ENCODE measurements at places on chromosomes 4 and X.
A peak's percentile ranks its signal among the peaks of the same experiment; 100 is the strongest.

- H3K27me3 ChIP-seq: no peaks in the 10 kb centered on the region
- no peak overlapping the region for H3K4me3 ChIP-seq
- no peak overlapping the region for H3K27ac ChIP-seq
- no peak for DNase-seq
- peaks cover 2% of the 10 kb centered on the region for H3K4me1 ChIP-seq
- no peaks in the 10 kb centered on the region for H3K36me3 ChIP-seq
Measured at GRCh38 chrX:43836435-43837184, 45.6 kb downstream of the MAOB start.

GRCh38 chrX:99857455-99857854 is 552.6 kb downstream of the PCDH19 start:
- no peaks in the 10 kb centered on the region for H3K36me3 ChIP-seq
- no peak for DNase-seq
- H3K27ac ChIP-seq: no peak overlapping the region
- H3K4me1 ChIP-seq: no peaks in the 10 kb centered on the region

GRCh38 chrX:71666240-71667223 is 814 bp upstream of the LOC101059915 start:
- no peak overlapping the region for H3K4me3 ChIP-seq
- no peak overlapping the region for H3K27ac ChIP-seq
- H3K36me3 ChIP-seq: no peaks in the 10 kb centered on the region
- no peak for DNase-seq

- H3K4me1 ChIP-seq: no peaks in the 10 kb centered on the region
- no peak overlapping the region for H3K27ac ChIP-seq
- no peaks in the 10 kb centered on the region for H3K27me3 ChIP-seq
- no peak for DNase-seq
- H3K4me3 ChIP-seq: no peak overlapping the region
Measured at GRCh38 chr4:138110815-138111214, 131.3 kb downstream of the SLC7A11 start.

GRCh38 chrX:45755703-45756102 is 555.0 kb upstream of the DIPK2B start:
- no peaks in the 10 kb centered on the region for H3K27me3 ChIP-seq
- no peak overlapping the region for H3K4me3 ChIP-seq
- no peaks in the 10 kb centered on the region for H3K4me1 ChIP-seq
- no peak for DNase-seq
- no peaks in the 10 kb centered on the region for H3K36me3 ChIP-seq

GRCh38 chrX:36898301-36898700 is 109.9 kb upstream of the FAM47C start:
- no peak overlapping the region for H3K27ac ChIP-seq
- no peaks in the 10 kb centered on the region for H3K36me3 ChIP-seq
- no peak for DNase-seq

DNA sequence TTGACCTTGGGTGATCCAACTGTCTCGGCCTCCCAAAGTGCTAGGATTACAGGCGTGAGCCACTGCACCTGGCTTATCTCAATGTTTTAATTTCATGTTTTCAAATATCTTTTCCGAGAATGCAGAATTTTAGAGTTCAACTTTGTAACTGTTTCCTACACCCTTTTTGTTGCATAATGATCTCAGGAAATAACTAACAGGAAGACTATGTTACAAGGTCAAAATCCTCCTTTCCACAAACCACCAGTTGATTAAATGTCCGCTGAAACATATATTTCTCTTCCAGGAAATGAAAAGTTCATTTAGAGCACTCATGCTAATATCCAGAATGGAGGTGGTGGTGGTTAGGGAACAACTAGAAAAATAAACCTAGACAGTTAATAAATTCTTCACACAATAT is 377.8 kb downstream of the PPP4R3C start:
- no peaks in the 10 kb centered on the region for H3K36me3 ChIP-seq
- DNase-seq: no peak
- H3K4me1 ChIP-seq: no peaks in the 10 kb centered on the region
- H3K27me3 ChIP-seq: no peaks in the 10 kb centered on the region

GRCh38 chr4:21512353-21512752 is 436.2 kb downstream of the KCNIP4 start:
- no peak for DNase-seq
- no peaks in the 10 kb centered on the region for H3K4me1 ChIP-seq
- no peak overlapping the region for H3K4me3 ChIP-seq
- H3K27ac ChIP-seq: no peak overlapping the region
- no peaks in the 10 kb centered on the region for H3K36me3 ChIP-seq
- no peaks in the 10 kb centered on the region for H3K27me3 ChIP-seq

- no peaks in the 10 kb centered on the region for H3K36me3 ChIP-seq
- no peak for DNase-seq
- peak overlapping the region; percentile 57 for H3K4me3 ChIP-seq
- no peaks in the 10 kb centered on the region for H3K27me3 ChIP-seq
Measured at GRCh38 chr4:186137196-186137794, 32.8 kb downstream of the FAM149A start.

DNA sequence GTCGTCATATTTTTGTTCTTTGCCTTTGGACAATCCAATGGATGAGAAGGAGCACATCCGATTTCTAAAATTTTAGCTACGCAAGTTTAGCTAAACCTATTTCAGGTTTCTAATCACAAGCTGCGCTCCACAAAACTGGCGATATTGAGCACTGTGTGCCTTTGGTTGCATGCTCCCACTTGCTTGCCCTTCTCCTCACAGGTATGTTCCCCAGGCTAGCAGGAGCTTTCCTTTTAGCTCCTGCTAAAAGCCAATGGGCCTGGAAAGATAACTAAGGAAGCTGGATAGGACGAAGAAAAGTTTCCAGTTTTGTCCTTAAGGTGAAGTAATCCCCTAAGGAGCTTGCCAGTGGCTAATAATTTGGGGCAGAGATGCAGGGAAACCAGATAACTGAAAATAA is 975.2 kb downstream of the FSTL5 start:
- no peak for DNase-seq
- no peak overlapping the region for H3K27ac ChIP-seq
- H3K36me3 ChIP-seq: no peaks in the 10 kb centered on the region

GRCh38 chrX:127943571-127943970 is 108.6 kb downstream of the ACTRT1 start:
- H3K4me1 ChIP-seq: no peaks in the 10 kb centered on the region
- no peaks in the 10 kb centered on the region for H3K27me3 ChIP-seq
- H3K36me3 ChIP-seq: no peaks in the 10 kb centered on the region
- no peak overlapping the region for H3K4me3 ChIP-seq

- DNase-seq: no peak
- no peaks in the 10 kb centered on the region for H3K36me3 ChIP-seq
- no peaks in the 10 kb centered on the region for H3K27me3 ChIP-seq
- no peak overlapping the region for H3K27ac ChIP-seq
Measured at GRCh38 chr4:139910106-139910505, 243.9 kb downstream of the MAML3 start.

- no peaks in the 10 kb centered on the region for H3K4me1 ChIP-seq
- H3K36me3 ChIP-seq: no peaks in the 10 kb centered on the region
- no peak within 1 kb of the TSS for H3K27ac ChIP-seq
- H3K4me3 ChIP-seq: no peak within 1 kb of the TSS
Measured at GRCh38 chr4:15963001-15963451, at the start of gene FGFBP2. Gene FGFBP2 (minus strand): TSS chr4:15963175. CDS start chr4:15963129, 46 bp downstream.

DNA sequence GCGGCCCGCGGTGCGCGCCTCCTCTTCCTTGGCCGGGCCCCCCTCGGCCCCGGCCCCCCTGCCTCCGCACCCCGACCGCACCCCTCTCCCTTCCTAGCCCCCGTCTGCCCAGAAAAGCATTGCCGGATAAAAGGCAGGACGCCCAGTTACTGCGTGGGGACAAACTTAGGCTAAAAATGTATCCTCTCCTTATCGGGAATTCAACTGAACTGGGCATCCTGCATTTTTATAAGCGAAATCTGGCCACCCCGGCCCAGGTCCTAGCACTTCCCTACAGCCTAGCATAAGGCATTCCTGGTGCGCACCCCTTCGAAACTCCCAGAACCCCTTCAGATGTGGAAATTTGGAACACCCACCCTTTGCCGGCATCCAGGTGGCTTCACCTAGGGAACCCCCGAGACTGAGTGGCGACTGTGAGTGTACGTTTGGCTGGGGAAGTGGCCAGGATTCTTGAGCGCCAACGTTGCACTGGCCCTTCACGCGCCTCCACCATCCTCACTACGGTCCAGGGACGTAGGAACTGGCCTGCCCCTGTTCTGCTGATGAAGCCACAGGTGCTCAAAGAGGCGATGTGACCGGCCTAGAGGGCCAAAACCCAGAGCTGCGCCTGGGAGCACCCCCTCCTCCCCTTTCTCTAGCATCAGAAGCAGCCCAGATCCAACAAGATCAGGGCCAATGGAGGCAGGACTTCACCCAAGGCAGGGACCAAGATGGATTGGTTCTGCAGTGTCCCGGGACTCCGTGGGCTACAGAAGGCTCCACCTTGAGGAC is 5.7 kb upstream of the RNF4 start:
- no peaks in the 10 kb centered on the region for H3K27me3 ChIP-seq
- H3K4me1 ChIP-seq: peaks cover 14% of the 10 kb centered on the region
- H3K27ac ChIP-seq: no peak overlapping the region
- no peak overlapping the region for H3K4me3 ChIP-seq

- no peak overlapping the region for H3K4me3 ChIP-seq
- DNase-seq: no peak
- H3K4me1 ChIP-seq: peaks cover 54% of the 10 kb centered on the region
- no peaks in the 10 kb centered on the region for H3K27me3 ChIP-seq
- H3K27ac ChIP-seq: peak overlapping the region; percentile 39
Measured at GRCh38 chr4:139686988-139687387, 21.4 kb downstream of the MGST2 start.

All from liver (tissue), 10 donors.